ENCODE measurements at places on chromosomes 12 and 14.

- DNase-seq, result no peak
Measured at GRCh38 chr14:69093631-69094421, 59.1 kb downstream of the DCAF5 start.

DNA sequence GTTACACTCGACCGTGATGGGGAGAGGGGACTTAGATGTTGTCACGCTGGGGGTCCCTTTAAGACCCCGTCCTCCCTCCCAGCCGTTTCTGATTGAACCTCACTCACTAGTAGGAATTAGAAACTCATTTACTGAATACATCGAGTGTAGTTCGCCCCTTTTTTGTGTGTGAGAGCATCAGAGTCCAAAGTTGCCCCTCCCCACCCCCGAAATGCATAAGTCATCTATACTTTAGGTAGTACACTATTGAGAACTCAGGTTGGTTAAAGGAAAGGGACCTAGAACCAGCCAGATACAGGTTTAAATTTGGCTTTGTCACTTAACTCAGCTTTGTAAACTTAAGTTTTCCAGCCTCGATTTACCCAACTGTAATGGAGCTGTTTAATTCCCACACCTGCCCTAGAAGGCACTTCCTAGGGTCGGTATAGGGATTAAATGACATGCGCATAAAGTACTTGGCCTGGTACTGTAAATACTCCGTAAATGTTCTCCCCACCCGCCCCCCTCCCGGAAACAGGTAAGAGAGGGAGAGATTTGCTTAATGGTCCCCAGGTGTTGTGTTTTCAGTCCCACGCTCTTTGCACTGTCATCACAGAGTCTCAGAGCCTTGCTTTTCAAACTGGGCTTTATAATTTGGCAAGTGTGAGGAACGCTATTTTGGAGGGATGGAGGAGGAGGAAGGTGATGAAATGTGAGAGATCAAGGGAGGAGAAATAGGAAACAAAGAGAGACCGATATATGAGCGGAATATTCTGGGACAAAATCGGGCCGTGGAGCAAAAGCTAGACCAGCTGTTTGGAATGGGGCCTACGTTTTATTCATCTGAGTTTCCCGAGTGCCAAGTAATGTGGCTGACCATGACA is 897 bp downstream of the SUDS3 start:
- no peak for DNase-seq

DNA sequence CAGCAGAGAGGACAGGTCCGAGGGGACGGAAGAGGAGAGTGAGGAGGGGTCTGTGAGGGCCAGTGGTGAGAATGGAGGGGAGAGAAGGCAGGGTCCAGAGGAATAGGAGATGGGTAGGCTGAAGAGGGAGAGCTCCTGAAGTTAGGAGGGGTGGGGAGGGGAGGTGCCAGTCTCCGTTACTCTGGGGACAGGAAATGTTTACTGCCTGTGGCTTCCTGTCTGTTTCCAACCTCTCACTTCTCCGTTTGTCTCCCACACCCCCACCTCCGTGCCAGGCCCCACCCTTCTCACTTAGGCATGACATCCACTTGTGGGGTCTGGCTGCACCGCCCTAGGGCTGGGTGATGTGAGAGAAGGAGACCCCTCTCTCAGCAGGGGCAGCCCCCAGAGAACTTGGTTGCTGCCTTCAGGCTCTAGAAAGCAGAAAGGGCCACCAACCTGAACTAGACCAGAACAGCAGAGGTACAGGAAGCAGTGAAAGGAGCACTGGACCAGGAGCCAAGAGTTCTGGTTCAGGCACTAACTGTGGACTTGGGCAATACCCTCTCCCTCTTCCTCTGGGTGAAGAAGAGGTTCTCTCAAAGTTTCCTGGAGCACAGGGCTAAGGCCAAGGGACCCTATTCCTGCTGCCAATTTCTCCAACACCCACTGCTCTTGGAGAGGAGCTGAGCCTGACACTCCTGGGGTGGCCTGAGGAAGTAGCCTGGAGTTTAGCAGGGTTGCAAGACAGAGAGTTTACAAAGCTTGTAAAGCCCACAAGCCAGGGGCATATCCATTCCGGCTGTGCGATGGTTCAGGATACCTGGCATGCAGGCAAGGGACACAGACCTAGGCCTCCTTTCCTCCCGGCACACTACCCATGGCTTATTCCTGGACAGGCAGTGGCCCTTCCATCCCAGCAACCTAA is 5.5 kb downstream of the ITGA5 start:
- peak; percentile 25 for DNase-seq

DNA sequence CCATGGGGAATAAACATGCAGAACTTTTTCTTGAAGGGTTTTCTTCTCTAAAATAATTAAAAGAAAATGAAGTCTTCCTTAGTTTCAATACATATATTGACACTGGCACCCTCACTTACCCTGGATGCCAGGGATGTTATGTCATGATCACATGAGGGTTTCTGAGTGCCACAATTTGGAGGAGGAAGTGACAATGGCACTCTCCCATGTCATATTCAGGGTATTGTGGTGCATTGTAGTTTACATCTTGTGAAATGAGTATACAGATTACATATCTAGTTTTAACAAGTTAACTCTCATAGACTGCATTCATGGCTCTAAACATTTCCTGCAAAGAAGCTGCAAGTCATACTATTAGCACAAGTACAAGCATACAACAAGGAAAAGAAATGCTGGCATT is 37.7 kb downstream of the CCDC177 start:
- no peak for DNase-seq

DNA sequence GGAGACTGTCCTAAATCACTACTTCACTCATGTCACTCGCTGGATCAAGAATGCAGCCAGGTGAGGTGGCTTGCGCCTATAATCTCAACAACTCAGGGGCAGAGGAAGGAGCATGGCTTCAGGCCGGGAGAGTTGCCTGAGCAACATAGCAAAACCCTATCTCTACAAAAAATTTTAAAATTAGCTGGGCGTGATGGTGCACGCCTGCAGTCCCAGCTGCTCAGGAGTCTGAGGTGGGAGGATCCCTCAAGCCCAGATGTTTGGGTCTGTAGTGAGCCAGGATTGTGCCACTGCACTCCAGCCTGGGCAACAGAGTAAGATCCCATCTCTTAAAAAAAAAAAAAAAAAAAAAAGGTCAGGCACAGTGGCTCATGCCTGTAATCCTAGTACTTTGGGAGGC is 5.9 kb downstream of the SMAGP start:
- DNase-seq, result no peak

GRCh38 chr12:51343201-51343600 is 3.3 kb downstream of the CELA1 start:
- no peak for DNase-seq

GRCh38 chr12:122366685-122367475 is 55.6 kb downstream of the CLIP1 start:
- no peak for DNase-seq

DNA sequence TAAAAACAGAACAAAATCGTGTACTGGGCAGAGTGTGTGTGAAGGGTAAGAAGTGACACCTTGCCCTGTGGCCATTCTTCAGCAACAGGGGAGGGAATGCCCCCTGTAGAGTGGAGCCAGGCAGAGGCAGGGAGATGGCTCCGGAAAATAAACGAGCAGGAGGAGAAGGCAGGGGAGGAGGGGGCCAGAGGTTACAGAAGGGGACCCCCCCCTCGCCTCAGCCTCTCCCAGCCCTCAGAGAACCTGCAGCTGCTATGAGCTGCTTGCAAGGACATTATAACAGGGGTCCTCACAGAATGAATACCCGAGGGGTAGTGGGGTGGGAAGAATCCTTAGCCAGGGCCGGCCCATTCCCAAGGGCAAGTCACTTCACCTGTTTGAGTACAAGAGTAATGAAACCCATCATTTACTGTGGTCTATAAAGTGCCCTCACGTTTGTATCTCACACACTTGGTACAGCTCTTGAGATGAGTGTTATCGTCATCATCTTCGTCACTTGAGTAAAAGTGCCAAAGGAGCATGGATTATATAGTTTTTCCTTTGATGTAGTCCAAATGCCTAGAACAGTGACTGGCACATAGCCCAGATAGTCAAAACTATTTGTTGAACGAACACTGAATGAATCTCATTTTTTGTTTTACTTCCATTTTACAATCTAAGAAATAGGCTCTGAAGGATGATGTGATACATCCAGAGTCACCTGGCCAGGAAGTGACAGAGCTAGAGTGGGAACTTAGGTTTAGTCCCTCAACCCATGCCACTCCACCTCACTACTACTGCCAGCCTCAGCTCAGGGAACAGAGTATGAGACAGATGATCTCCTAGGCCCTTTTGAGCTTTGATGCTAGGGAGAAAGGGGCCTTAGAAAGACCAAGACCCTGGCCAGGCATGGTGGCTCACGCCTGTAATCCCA is 14.5 kb downstream of the SCNN1A start:
- DNase-seq, result no peak

- DNase-seq, result no peak
Measured at GRCh38 chr14:32438517-32438916, 109.4 kb downstream of the AKAP6 start.

GRCh38 chr14:74488786-74489397 is 4.2 kb downstream of the NPC2 start:
- no peak for DNase-seq

DNA sequence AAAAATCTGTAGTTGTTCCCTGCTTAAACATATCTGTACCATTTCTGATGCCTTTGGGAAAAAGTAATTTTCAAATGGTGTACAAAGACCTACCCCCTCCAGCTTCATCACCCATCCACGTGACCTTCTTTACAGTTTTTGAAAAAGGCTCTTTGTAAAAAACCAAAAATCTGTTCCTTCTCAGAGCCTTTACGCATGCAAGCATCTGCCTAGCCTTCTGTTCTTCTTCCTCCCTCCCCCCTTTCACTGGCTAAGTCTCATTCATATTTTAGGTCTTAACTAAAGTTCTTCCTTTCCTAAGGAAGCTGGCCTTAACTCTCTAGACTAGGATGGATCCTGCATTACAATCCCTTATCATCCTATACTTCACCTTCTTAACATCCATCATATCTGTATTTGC is 10.4 kb downstream of the CAPRIN2 start:
- no peak for DNase-seq

DNA sequence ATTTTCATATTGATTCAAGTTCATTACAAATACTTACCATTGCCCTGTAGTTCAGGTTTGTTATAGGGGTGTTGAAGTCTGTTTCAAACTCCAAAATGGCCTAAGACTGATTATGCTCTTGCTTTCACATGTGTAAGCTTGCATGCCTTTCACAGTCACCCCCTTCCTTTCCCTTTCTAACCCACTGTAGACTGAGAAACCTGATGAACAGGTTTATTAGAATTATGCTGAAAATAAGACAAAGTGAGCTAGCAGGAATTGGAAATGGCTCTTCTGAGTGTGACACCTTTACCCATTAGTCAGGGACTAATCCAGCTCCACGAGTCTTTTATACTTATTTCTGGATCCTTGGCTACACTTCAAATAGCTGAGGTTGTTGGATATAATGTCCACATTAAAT is 38.9 kb downstream of the FBXO33 start:
- DNase-seq, result no peak

GRCh38 chr12:998020-998874 is 7.2 kb downstream of the ERC1 start:
- DNase-seq, result no peak

- DNase-seq, result no peak
Measured at GRCh38 chr14:93110856-93111419, 4.8 kb downstream of the ITPK1 start.

- no peak for DNase-seq
Measured at GRCh38 chr14:75216427-75217006, 40.1 kb upstream of the TMED10 start.

GRCh38 chr12:47068539-47068938 is 10.9 kb upstream of the PCED1B start:
- DNase-seq, result no peak

DNA sequence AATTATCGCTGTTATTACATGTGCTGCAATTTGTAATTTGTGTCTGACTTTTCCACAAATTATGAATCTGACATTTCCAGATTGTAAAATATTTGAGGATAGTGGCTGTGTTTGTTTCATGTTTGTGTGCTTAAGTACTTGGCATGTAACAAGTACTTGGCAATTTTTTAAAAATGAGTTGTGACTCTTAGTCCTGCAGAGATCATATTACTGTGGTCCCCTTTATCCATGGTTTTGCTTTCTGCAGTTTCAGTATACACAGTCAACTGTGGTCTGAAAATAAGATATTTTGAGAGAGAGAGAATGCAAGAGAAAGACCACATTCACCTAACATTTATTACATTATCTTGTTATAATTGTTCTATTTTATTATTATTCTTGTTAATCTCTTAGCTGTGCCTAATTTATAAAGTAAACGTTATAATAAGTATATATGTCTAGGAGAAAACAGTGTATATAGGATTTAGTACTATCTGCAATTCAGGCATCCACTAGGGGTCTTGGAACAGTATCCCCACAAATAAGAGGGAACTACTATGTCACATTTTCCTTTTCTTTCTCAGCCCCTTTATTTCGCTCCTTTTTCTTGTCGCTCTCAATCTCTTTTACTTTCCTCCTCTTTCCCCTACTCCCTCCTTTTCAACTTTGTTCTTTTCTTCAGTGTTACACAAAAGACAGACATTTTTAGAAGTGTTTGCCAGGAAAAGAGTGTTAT is 176.1 kb downstream of the FUT8 start:
- no peak for DNase-seq

DNA sequence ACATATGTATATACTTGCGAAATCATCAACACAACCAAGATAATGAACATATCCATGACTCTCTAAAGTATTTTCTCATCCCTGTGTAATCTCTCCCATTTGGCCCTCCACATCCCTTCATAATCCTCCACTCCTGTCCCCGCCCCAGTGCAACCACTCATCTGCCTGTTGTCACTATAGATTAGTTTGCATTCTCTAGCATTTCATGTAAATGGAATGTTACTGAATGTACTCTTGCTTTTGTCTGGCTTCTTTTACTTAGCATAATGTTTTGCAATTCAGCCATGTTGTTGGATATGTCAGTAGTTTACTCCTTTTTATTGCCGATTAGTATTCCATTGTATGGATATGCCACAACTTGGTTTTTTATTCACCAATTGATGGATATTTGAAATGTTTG is 99.1 kb downstream of the BICD1 start:
- DNase-seq, result no peak

DNA sequence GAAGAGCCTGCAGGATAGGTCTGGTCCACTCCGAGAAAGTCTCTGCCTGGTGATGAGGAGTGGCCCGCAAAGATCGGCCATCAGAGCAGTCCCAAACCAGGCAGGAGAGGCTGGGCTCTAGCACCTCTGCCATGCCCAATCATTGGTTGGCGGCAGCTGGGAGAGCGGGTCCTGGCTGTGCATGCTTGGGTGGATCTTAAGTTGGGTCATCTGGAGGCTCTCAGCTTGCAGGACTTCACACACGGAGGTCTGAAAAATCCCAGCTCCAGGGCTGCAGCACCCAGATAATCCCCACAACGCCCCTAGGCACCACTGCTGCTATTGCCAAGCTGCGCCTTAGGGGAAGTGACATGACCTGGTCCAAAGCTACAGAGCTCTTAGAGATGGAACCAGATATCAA is 766.7 kb upstream of the TBX3 start:
- DNase-seq, result no peak

DNA sequence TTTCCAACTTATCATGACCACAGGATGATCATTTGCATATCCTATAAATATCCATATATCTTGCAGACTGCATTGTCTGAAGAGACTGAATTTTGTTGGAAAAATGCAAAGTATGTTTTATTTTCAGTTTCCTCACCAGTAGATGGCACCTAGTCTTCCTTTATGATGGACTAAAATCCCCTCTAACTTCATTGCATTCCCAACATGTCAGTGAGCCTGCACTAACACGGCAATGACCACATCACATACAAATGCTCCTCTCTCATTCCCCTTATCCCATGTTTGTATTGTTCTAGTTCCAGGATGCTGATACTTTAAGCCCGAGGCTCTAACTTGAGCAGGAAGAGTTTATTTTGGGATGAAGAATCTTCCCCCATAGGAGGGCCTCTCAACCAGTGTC is 24.7 kb upstream of the MYBPC1 start:
- DNase-seq, result no peak
